ENCODE measurements at places on chromosomes 13 and 19.
A peak's percentile ranks its signal among the peaks of the same experiment; 100 is the strongest.

GRCh38 chr13:44117351-44117750, 237.6 kb downstream of the LACC1 start:
- no peak for DNase-seq

GRCh38 chr13:75521956-75522355, 15.7 kb downstream of the COMMD6 start:
- no peak for DNase-seq

GRCh38 chr13:86846501-86846900, 824.7 kb upstream of the SLITRK5 start:
- DNase-seq: no peak

- DNase-seq: peak; percentile 67
Observed at GRCh38 chr19:55173714-55174409, 6.2 kb downstream of the SYT5 start.

DNA sequence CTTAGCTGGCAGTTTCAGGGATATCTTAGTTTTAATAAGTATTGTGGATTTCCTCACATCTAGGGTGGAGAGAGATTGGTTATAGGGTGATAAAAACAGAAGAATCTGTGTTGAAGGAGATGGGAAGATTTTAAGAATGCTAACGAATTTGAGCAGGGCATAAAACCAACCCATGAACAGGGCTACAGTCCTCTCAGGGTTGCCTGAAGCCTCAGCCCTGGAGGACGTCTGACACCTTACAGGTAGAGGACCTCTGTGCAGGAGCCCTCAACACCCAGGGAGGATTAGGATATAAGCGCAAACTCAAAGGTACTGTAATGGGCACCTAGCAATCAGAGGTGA, 461 bp upstream of the WASF3 start:
- DNase-seq: no peak

GRCh38 chr13:79898202-79898826, 417.4 kb downstream of the NDFIP2 start:
- no peak for DNase-seq

GRCh38 chr13:94622344-94622743, 20.7 kb downstream of the GPR180 start:
- DNase-seq: no peak

GRCh38 chr13:76917095-76917494, 30.9 kb upstream of the KCTD12 start:
- DNase-seq: no peak

DNA sequence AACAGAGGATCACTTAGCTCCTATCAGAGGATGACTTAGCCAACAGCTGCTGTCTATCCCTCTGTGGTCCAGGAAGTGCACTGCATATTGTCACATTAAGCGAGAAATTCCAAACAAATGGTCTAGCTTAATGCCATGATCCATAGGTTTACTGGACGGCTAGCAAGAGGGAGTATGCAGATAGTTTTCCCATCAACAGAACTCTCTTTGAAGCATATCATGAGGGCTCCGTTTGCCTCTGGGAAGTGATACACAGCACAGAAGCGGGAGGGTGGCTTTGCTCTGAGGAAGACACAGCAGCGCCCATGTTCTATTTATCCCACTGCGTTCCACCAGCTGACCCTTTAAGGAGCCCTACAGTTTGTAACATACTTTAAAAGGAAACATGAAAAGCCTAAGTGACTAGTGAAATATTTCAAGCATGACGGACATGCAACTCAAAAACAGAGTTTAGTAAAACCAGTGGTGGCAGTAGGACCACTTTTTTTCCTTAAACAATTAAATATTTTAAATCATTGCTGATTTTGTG, 52.7 kb downstream of the COL4A1 start:
- no peak for DNase-seq

GRCh38 chr13:39876258-39876657, 220.8 kb downstream of the COG6 start:
- no peak for DNase-seq

DNA sequence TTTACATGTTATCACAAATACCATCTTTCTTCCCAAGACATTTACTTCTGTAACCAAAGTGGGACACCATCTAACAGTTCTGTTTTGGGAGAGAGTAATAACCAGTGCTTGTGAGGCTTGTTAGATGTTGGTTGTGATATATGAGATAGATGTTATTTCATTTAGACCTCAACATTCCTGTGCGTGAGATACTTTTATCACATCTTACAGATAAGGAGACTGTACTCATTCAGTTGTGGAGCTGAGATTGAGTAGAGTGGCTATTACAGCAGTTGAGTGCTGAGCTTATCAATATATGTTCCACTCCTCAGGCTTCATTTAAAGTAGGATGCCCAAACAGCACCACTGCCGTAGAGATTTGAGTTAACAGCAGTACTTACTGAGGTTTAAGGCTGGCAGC, 43.1 kb downstream of the USPL1 start:
- DNase-seq: no peak

GRCh38 chr13:59441596-59442280, 722.0 kb downstream of the DIAPH3 start:
- DNase-seq: no peak

- DNase-seq: no peak
Observed at GRCh38 chr13:30869491-30869890, 36.6 kb upstream of the MEDAG start.

- no peak for DNase-seq
Observed at GRCh38 chr13:32600890-32601289, 14.6 kb downstream of the PDS5B start.

DNA sequence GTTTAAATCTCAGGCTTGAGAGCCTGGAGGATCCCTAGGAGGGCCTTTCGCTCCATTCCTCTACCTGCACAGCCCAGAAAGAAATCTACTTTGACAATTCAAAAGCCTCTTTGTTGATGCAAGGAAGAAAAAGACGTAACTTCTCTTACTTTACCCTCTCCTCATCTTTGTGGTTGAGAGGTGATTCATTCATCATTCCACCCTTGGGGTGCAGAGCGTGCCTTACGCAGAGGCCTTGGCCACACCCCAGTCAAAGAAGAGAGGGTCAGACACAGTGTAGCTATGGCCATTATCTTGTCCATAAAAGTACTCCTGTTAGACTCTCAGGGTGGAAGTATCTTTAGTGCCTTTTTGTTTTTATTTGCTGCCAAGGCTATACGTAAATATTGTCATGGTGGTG, 184.0 kb downstream of the IRS2 start:
- DNase-seq: no peak

- DNase-seq: no peak
Observed at GRCh38 chr13:50353651-50354415, 338.6 kb downstream of the KCNRG start.

DNA sequence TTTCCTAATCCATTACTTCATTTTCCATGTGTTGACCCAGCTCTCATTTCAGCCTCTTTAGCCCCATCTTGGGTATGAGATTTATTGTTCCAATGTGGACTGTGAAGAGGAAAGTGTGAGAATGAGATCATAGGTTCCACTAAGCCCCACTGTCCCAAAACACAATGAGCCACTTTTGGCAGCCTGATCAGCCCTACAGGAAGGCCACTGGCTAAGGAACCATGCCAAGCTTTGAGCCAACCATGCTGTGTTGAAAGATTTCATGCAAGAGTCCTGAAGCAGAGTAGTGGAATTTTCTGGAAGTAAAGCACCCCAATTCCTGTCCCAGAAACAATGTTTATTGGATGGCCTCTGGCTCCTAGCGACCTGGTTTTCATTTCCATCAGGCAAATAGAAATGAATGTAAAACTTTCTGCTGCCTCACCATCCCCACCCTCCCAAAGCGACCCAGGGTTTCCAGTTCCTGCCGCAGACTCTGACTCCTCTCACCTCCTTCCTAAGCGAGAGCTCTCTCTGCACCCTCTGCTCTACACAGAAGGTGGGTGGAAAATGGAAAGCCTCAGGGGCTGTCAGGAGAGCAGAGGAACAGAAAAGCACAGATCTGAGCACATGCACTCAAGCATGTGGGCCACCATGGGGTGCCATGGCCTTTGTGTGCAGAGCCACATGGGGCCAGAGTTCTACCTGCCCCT, 73.1 kb downstream of the KCTD12 start:
- no peak for DNase-seq

- no peak for DNase-seq
Observed at GRCh38 chr13:76292031-76292430, 594.2 kb downstream of the KCTD12 start.

GRCh38 chr19:49110567-49110966, 3.6 kb upstream of the LIN7B start:
- no peak for DNase-seq

- no peak for DNase-seq
Observed at GRCh38 chr13:98858191-98858590, 105.7 kb upstream of the SLC15A1 start.

DNA sequence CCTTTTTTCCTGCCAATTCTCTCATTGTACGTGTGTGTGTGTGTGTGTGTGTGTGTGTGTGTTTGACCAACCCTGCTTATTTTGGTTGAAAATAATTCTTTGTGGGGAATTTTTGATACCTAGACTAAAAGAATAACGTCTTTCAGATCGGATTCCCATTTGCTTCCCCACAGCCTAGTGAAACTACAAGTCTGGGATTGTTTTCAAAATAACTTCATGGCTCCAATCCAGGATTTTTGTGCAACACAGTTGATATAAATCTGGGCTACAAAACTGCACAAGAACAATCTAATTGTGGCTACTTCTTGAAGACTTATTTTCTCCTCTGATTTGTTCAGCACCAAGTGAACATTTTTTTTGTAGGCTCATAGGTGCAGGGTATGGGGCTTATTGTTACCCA, 332.8 kb upstream of the MIR17HG start:
- DNase-seq: no peak

- no peak for DNase-seq
Observed at GRCh38 chr13:30147421-30147820, 159.9 kb downstream of the KATNAL1 start.

DNA sequence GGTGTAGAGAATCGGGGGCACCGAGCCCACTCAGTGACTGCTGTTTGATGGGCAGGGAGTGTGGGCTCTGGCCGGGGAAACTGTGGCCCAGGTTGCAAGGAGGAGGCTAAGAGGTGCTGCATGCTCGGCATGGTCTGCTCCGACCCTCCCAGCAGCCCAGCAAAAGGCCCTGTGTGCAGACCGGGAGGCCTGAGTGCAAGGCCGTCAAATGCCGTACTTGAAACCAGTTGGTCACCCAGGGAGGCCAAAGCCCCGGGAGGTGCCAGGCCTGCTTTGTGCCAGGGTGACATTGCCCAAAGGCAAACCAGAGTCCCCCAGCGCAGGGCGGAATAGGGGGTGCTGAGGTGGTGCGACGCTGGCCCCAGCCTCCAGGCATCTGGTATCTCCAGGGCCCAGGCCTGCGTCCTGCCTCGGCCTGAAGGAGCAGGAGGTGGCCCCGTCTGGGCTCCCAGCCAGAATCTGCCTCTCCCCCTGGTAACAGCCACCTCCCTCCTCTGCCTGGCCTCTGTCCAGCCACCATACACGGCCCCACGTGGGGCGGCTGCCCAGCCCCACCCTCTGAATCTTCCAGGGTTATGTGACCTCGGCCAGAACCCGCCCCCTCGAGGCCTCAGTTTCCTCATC, 4.0 kb downstream of the PIK3R2 start:
- DNase-seq: no peak

- DNase-seq: peak; percentile 76
Observed at GRCh38 chr19:49331616-49332055, 3.6 kb upstream of the CD37 start.

GRCh38 chr13:53167561-53167960, 138.9 kb downstream of the OLFM4 start:
- no peak for DNase-seq

GRCh38 chr19:2533686-2534422, 57.9 kb downstream of the GADD45B start:
- no peak for DNase-seq

DNA sequence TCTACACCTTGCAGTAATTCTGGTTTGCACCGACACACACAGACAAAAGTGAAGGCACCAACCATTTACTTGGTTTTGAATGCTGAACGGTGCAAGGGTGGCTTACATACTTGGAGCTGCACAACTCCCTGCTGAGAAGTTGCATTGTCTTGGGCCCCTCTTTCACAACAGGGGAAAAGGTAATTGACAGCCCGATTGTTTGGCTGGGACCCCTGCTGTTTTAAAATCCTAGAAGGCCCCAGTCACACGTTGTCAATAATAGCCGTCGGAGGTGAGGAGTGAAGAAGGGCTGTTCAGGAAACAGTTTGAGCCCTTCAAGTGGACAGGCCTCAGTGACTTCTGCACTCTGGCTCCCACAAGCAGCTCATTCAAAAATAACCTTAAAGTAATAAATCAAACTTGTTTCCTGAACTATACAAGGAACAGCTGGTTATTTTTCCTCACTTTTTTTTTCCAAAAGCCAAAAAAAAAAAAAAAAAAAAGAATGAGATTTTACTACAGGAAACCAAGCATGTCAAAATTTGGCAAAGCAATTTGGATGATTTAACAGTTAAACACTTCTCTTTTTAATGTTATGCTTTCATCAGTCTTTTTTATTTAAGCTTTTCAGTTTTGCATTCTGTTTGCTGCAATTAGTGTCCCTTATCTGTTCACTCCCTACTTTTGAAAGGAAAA, 19.0 kb upstream of the SPRY2 start:
- no peak for DNase-seq

DNA sequence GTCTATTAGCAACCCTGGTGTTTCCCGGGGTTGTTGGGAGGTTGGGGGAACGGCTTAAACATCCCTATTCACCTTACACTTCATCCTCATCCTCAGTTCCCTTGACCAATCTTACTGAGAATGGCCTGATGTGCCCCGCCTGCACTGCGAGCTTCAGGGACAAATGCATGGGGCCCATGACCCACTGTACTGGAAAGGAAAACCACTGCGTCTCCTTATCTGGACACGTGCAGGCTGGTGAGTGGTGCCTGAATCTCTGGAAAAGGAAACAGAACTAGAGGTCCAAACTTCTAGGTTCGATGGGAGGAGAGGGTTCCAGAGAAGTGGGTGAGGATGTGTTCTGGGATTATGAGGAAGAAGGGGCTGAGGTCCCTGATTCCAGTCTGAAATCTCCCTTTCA, 5.9 kb downstream of the PINLYP start:
- no peak for DNase-seq

DNA sequence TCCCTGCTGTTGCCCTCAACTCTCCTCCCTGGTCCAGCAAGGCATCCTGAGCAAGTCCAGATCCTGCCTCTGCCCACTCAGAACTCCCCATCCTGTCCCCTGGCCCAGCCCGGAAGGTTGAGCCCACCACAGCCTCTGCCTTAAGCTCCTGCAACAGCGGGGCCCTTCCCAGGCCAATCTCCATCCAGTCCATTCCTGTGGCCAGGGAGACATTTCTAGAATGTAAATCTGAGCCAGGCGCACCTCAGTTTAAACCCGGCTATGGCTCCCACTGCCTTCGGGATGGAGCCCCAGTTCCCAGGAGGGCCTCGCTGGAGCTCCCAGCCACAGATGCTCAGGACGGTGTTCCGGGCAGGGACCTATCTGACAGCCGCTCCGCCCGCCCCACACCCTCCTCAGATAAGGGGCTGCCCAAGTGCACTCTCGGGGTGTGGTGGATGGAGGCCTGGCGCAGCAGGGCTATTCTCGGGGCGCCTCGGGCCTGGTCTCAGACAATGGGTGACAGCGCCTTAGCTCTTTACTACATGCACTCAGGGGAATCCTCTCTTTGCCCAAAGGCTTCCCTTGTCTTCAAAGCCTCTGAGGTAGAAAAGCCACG, 5.3 kb downstream of the TRAPPC6A start:
- DNase-seq: no peak

GRCh38 chr13:85896516-85897450, 97.6 kb upstream of the SLITRK6 start:
- DNase-seq: no peak

- DNase-seq: no peak
Observed at GRCh38 chr19:14511229-14511593, 7.0 kb downstream of the DNAJB1 start.

GRCh38 chr19:46544651-46545050, 49.0 kb upstream of the PNMA8B start:
- DNase-seq: no peak
